ENCODE measurements at places on chromosomes 3 and 15.
A peak's percentile ranks its signal among the peaks of the same experiment; 100 is the strongest.

GRCh38 chr3:152156880-152157279, 111.8 kb upstream of the MBNL1 start:
- no peak for DNase-seq

GRCh38 chr3:38205472-38205805, 40.1 kb downstream of the OXSR1 start:
- no peak for DNase-seq

DNA sequence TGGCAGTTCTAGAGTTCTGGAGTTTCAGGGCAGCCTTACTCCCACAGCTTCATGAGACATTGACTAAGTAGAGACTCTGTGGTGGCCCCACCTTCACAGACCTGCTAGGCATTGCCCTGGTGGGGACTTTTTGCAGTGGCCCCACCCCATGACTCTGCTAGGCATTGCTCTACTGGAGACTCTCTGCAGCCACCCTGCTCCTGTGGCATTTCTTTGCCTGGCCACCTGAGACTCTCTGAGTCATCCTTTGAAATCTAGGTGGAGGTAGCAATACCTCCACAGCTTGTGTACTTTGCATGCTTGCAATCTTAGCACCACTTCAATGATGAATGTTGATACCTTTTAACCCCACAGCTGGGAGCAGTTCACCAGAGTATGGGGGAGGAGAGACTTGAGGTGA, 40.6 kb upstream of the DHX36 start:
- DNase-seq = peak; percentile 44

DNA sequence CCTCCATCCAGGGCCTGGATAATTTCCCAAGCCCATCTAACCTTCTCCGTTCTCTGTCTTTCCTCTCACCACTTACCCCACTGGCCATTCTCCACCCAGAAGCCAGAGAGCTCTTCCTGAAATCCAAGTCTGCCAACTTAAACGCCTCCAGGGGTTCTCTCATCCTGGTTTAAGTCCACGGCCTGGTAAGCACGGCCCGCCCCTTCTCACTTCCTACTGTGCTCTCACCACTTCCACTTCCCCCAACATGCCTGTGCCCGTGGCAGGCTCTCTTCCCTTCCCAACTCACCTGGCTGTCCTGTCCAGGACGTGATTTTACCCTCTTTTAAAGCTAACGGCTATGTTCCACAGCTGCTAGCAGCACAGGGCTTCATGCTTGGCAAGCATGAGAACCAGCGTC, 1.7 kb upstream of the CX3CR1 start:
- DNase-seq = no peak

DNA sequence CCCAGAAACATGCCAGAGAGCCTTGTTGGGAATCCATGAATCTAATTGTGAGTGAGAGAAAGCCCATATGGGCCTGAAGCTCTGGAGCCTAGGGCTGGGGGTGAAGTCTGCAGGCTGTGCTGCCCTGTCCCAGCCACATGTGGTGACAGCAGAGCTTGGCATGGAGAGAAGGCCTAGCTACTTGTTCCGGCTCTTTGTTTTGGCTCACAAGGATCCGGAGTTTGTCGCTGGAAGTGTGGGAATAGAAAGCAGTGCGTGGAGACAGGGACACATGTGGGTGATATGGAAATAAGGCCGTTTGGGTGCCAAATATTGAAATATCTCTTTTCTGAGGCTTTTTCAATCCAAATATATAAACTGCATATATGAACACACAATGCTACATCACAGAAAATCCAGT, 78.2 kb downstream of the CLSTN2 start:
- no peak for DNase-seq

GRCh38 chr15:90871139-90871715, 2.8 kb downstream of the FURIN start:
- DNase-seq = peak; percentile 52

DNA sequence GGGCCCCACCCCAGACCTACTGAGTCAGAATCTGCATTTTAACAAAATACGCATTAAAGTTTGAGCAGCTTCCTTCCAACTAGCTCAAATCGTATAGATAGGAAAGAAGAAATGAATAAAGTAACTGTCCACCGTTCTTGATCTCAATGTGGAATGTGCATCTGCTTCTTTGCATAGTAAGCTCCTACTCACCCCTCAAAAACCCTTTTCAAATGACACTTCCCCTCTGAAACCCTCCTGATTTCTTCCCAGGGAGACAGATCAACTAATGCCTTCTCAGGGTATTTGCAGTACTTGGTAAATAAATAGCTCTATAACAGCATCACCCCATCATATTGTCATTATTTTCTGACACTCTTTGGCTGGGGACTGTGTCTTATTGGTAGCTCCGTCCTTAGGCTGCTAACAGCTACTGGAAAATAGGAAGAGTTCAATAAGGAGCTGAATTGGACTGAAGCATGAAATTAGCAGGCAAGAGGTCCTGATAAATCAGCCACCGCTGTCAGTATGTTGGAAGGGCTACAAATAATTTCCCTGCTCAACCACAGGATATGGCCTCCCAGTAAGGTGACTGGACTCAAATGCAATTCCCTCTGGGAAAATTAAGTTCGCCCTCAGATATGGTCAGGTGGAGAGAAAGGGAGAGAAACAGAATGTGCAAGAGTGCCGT, 10.2 kb downstream of the OXTR start:
- DNase-seq = no peak

- peak; percentile 67 for DNase-seq
These were observed 17.6 kb downstream of the ACAD11 start for GRCh38 chr3:132641837-132642538.

DNA sequence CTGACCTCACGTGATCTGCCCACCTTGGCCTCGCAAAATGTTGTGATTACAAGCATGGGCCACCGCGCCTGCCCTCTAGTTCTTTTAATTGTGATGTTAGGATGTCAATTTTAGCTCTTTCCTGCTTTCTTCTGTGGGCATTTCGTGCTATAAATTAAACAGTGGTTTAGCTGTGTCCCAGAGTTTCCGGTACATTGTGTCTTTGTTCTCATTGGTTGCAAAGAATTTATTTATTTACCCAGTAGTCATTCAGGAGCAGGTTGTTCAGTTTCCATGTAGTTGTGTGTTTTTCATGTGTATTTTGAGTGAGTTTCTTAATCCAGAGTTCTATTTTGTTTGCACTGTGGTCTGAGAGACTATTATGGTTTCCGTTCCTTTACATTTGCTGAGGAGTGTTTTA, 30.1 kb downstream of the MYRIP start:
- DNase-seq = no peak

- no peak for DNase-seq
These were observed 1.2 kb upstream of the ICE2 start for GRCh38 chr15:60480149-60480548.

- peak; percentile 12 for DNase-seq
These were observed 226.6 kb upstream of the TLE3 start for GRCh38 chr15:70324001-70324974.

GRCh38 chr3:23861689-23862088, 55.1 kb downstream of the NKIRAS1 start:
- DNase-seq = no peak

- no peak for DNase-seq
These were observed 57.9 kb downstream of the RBM6 start for GRCh38 chr3:49997862-49998261.

GRCh38 chr3:10380906-10381305, 60.0 kb upstream of the SEC13 start:
- no peak for DNase-seq

- peak; percentile 20 for DNase-seq
These were observed 27.1 kb downstream of the CHST2 start for GRCh38 chr3:143146486-143147274.

- DNase-seq = no peak
These were observed 86.9 kb downstream of the PEX5L start for GRCh38 chr3:179949869-179950268.

DNA sequence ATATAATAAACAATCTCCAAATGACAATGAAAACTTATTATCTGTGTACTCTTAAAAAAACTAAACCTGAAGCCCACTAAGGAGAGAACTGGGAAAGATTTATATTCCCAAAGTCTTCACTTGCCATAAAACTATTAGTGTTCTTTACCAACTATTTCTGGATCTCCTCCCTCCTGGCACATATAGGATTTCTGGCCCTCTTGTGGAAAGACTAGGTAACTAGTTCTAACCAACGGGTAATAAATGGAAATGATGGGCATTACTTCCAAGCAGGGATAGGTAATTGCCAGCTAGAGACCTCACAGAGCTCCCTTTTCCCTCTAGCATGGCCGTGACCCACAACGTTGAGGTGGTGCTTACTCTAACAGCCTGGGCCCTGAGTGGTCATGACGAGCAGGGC, 110.1 kb downstream of the DNAH12 start:
- DNase-seq = peak; percentile 50

- peak; percentile 13 for DNase-seq
These were observed 30.4 kb upstream of the FBLN2 start for GRCh38 chr3:13518516-13518953.

DNA sequence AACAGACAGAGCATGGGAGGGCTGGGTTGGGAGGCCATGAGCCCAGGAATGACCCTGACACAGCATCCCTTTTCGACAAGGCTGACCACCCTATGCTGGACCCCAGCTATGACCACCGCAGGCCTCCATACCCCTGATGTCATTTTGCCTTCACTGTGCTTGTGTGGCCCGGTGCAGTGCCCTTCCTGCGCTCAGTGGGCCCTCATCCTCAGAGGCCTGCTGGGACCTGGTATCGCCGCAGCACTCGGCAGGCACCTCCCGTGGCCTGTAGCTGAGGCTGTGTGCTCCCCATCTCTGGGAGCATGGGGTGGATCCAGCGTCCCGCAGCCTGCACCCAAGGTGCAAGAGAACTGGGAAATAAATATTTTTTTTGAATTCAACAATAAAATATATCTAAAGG, 73.1 kb upstream of the MEF2A start:
- DNase-seq = no peak

GRCh38 chr3:143040261-143040879, 39.0 kb downstream of the U2SURP start:
- peak; percentile 23 for DNase-seq

GRCh38 chr15:83014205-83014653, 2.8 kb upstream of the C15orf40 start:
- DNase-seq = no peak

DNA sequence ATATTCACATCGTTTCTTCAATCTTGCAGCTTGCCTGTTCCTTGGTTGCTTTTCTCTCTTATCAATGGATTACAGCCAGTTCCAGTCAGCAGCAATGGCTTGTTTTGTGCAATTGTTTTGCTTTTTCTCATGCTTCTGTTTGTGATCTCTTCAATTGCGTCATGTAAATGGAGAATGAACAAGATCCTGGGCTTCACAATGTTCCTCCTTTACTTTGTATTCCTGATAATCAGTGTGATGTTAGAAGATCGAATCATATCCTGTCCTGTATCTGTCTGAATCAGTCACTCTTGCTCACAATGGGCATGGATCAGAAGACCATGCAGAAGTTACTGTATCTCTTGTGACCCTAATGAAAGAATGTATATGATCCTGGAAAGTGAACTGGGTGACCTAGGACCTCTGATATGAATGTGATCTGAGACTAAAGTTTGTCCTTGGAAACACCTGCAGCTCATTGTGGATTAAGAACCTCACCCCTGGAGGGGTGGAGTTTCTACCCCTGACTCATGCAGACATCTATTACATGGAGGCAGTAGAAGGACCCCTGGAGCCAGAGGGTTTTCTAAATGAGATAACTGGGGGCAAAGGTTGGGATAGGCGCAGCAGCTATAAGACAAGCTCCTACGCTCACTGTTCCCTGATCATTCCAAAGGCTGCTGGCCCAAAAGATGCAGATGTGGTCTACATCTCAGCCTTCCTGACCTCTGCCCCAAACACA, 32.2 kb downstream of the SLC24A1 start:
- DNase-seq = peak; percentile 52

GRCh38 chr3:178545337-178545736, 9.1 kb downstream of the KCNMB2 start:
- no peak for DNase-seq

DNA sequence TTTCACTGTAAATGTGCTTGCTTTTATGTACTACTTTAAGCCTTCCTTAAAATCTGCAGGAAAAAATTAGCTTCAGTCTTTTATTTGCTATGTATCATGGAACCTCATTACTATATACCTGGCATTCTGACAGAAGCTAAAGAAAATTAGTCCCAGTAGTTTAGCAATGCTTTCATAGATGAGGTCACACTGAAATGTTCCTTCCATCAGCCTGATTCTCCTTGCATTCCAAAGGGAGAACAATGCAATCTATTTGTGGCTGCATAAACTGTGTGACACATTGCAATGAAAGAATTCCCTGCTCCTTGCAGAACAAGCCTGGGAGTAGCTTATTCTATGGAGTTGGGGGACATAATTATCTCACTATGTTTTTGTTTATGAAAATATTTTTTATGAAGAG, 691.5 kb upstream of the ARPP21 start:
- peak; percentile 51 for DNase-seq

- no peak for DNase-seq
These were observed 146.4 kb upstream of the ONECUT1 start for GRCh38 chr15:52936489-52936888.

DNA sequence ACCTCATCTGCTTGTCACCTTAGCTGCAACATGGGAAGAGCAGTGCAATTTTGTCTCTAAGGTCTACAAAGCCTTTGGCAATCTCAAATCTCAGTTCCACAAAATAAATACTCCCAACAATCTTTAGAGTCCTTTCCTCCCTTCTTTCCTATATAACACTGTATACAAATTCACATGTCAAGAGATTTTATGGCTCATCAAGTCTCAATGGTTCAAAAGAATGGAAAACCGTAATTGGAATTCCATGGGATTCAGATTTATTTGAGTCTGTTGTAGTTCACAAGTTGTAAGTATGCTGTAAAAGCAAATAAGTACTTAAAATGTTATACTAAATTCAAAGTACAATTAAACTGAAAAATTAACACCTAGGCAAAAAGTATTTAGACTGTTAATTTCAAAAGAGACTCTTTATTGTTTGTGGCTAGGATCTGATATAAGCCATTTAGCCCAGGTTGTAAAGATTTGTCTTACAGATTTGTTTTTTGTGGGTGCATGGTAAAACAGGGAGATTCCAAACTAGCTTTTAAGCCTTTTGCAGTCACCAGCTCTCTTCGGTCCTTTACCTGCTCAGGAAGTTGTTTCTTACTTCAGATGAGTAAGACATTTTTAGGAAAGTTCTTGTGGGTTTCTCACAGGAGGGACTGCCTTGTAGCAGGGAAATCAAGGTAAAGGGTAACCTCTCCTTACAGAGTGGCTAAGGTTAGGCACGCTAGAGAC, 50.1 kb downstream of the CMSS1 start:
- DNase-seq = no peak

DNA sequence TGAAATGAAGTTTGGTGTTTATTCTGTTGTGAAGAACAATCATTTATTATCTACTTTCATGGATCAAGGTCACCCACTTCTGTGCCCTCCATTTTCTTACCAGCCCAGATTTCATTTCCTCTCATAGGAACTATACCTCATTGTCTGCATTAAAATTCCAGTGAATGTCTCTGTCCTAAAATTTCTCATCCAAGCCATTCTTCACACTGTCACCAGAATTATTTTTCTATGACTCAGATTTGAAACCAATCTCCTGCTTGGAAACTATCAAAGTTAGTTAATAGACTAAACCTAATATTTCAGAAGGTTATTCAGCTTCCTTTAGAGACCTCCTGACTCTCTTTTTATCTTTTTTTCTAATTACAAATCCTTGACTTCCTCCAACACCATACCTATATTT, 364.1 kb upstream of the CBLB start:
- DNase-seq = no peak

- peak; percentile 57 for DNase-seq
These were observed 82.6 kb downstream of the PCCB start for GRCh38 chr3:136332776-136333175.
